ENCODE measurements at places on chromosomes 2 and 18.

- DNase-seq, result no peak
Measured at GRCh38 chr2:87996570-87996969, 19.8 kb downstream of the RNU2-63P start.

DNA sequence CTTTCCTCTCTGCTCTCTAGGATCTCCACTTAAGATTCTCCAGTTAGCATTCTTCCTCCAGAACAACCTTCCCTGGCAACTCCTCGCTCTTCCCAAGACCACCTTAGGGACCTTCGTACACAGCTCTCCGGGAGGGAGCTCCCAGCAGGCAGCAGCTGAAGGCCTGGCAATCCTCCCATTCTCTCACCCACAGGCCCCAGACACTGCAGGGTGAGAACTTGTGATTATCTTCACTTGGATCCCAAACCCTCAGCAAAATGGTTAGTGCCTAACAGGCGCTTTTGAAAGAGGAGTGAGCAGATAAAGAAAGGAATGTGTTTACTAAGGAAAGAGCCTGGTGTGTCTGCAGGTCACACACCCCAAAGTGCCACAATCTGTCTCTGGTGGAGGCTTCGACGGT is 83.8 kb upstream of the SNTG2 start:
- DNase-seq, result no peak

- no peak for DNase-seq
Measured at GRCh38 chr2:76684756-76685155, 837.4 kb downstream of the LRRTM4 start.

DNA sequence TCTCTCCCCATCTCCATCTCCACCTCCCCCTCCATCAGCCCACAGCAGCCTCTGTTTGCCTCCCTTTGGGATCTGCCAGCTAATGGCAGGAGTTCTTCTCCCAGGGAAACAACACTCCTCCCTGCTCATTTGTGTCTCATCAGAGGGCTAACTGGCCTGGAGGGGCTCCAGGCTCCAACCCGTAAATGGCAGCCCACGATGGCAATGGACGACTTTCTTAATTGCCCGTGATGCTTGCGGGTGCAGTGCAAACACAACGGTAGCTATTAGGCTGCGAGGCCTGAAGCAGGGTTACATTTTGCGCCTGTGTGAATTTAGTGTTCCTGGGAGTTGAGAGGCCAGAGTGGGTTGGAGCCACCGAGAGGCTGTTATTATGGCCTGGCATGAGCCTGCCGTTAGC is 285.1 kb downstream of the TNS1 start:
- no peak for DNase-seq

DNA sequence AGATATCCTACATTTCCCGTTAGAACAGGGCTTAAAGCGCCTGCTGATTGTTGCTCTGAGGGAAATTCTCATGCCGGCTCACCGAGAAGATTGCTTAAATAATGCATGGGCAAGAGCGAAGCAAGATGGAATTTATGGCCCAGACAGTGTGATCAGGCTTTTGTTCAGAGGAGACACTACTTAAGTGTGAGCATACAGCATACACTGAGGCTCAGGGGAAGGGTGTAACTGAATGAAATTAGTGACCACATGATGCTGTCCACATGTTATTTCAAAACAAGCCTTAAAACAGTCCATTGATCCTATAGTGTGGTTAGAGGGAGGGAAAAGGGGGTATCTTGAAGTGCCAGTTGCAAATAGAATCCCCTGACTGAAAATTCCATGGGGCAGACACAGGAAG is 125.5 kb downstream of the RAPGEF4 start:
- DNase-seq, result no peak

- no peak for DNase-seq
Measured at GRCh38 chr2:27256855-27257454, 5.9 kb downstream of the SLC30A3 start.

DNA sequence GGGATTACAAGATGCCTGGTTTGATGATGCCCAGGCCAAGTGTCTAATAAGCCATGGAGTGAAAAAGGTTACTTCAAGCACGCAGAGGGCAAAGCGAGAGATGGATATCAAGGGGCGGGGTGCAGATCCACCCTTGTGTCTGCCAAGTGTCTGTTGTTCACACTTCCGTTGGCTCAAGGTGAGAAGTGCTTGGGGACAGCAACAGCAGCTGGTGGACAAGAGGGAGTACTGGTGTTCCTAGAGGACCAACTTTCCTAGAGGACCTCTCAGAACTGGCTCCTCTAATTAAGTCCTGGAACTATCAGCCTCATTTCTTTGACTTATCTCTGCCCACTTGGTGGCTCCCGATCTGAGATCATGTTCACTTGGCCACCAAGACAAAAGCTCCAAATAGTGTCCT is 299.1 kb downstream of the PRKCE start:
- no peak for DNase-seq

All from RWPE1 (cell line).